Heart left ventricle (tissue), 16 donors: ENCODE measurements at places on chromosomes 1 and 21. TPM values are rescaled to one million over a fixed set of nuclear protein-coding genes. Genes with fewer than 3 reads are reported as not detected.

Gene RNU1-4
- 1,097 TPM for total RNA-seq

DNA sequence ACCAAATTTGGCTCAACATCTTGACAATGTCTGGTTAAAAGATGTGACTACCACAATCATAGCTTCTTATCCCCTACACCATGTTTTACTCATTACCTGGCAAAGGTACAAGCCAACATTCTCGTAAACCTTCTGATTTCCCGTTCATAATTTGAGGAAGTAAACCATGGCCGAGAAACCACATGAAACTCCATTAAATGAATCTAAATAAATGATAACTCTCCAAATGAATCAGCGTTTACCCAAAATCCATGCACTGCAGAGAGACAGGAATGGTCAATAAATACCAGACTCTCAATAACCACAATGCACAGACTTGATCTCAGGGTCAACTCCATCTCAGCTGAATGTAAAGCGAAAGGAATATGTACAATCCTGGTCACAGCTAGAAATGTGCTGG lies 125.2 kb downstream of the TYW3 start:
- DNase-seq = no peak

DNA sequence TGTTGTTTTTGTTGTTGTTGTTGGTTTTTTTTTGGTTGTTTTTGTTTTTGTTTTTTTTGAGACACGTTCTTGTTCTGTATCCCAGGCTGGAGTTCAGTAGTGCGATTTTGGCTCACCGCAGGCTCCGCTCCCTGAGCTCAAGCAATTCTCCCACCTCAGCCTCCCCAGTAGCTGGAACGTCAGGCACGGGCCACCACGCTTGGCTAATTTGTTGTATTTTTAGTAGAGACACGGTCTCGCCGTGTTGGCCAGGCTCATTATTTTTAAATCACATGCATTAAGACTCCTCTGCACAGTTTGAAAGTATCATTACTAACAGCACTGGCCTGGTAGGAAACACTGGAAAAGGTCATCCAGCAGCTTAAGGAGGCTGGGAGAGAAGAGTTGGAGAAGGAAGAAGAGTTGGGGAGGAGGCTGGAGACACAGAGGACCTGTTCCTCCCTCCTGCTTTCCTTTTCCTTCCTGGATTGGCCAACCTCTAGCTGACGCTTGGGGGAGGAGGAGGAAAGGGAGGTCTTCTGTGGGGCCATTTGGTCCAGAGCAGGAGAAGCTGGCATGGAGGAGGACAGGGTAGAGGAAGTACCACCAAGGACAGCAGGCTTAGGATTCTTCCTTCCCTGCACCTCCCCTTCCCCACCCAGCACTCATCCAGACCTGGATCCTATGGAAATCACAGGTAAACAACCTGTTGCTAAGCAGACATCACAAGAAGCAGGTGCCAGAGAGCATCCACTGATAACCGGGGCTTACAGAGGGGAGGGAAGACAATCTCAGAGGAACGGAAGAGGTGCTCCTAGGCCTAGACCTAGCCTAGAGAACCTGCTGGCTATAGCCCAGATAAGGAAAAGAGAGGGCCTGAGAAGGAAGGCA lies 71.9 kb upstream of the GOLT1A start:
- DNase-seq = no peak

- no peak for DNase-seq
Observed at GRCh38 chr21:40200946-40201345, 333.7 kb downstream of the PCP4 start.

DNA sequence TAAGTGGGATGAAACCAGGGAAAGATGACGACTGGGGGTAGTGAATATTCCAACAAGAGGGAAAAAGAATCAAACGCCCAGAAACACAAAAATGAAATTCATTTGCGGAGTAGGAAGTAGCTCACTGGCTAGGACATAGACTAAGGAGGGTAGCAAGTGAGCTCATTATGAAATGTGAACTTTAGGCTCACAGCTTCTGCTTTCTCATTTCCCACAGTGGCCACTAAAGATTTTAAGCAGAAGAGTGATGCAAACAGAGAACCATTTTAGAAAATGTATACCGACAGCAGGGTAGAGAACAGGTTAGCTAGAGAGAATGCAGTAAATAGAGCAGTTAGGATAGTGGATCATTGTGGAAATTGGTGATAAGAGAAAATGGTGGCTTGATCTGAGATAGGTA lies 3.5 kb downstream of the CD48 start:
- DNase-seq = no peak

Gene TFF1
- total RNA-seq = not detected

Gene EPHA10
- not detected for total RNA-seq

Gene SELL
- total RNA-seq = 1.4 TPM

GRCh38 chr1:71240656-71241055 lies 159.8 kb upstream of the ZRANB2 start:
- DNase-seq = no peak

Gene KPNA6
- total RNA-seq = 99.2 TPM

- no peak for DNase-seq
Observed at GRCh38 chr1:153944005-153944826, 2.3 kb downstream of the DENND4B start.

Gene GBP2
- total RNA-seq = 86.8 TPM

DNA sequence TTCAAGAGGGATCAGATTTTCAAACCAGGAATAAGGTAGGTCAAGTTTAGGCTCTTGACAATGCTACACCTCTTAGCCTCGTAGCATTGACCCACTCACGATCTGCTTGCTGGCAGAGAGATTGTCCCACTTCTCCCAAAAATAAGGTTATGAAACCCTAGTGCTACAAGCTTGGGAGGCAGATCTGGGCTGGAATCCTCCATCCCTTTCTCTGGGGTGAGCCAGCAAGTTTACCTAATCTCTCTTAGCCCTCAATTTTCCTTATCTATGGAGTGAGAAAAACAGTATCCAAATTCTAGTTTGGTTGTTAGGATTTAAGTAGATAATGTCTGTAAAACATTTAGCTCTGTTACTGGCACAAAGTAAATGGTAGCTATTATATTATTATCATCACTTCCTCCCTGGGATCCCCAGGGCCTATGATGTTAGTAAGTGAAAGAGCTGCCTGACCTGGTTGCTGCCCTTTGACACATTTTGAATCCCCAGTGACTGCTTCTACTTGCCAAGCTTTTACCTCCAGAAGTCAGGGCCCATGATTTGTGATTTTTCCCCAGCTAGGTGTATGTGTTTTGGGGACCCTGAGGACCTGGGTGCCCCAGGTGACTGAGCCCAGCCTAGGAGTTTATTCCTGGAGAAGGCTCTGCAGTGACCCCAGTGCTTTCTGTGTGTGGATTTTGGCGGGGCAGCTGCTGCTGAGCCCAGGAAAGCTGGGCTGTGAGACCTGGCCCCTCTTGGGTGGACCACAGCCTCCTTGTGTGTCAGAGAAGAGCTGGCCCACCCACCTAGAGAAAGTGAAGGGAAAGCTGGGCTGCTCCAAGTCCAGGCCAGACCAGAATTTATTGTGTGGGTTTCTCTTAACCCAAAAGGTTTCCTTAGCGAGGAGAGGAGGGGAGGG lies 48.2 kb upstream of the VANGL1 start:
- DNase-seq = no peak

Gene HTR6
- total RNA-seq = not detected

DNA sequence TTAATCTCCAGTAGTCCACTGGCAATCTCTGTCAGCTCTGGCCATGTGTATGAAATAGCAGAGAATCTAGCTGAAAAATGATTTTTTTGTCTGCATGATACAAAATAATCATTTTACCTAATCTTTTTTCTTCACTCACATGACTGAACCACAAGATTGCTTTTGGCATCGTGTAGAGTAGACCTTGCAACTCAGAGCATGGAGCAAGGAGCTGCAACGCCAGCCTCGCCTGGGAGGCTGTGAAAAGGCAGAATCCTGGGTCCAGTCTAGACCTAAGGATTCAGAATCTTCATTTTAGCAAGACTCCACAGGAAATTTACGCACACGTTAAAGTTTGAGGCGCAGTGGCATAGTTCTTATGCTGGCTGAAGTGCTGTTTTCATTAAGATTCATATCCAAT lies 40.2 kb downstream of the TOMM20 start:
- no peak for DNase-seq

DNA sequence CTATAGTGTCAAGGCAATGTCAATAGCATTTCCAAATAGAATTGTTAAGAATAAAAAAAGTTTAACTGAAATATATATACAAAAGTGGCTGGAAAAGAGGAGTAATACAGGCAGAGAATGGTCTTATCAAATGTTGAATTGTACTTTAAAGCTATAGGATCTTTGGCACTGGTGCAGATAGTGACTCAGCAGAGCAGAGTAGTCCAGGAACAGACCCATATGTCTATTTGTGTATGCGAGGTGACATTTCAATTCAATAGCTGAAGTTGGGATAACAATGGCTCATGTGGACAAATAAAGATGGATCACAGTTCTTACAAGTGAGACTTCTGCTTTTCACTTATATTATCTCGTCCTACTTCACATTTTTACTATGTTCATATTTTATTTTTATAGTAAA lies 543.0 kb upstream of the B3GALT2 start:
- no peak for DNase-seq

DNA sequence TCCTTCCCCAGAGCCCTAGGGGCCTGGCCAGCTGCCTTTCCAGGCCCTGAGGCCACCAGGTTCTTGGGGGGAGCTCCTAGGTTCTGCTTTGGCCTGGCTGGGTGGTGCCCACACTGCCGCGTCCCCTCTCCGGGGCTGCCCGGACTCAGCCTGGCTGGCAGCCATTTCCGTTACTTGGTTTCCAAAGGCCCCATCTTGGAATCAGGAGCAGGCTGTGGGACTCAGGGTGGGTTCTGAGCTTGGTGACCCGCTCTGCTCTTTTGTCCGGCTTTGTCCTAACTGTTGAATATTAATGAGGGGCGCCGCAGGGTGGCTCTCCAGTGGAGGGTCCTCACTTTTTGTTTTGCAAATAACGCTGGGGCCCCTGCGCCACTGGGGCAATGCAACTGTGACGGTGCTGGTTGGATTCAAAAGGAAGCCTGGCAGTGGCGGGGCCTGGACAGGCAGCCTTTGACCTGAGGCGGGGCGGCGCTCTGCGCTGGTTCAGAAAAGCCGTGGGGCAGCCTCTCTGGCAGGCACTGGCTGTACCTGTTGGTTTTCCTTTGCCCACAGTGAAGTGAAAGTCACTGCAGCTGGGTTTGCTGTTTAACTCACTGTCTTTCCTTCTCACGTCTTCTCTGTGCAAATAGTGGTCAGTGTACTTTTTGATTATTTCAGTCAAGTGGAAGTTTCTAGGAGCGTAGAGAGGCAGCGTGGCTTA lies 20.2 kb downstream of the SKI start:
- no peak for DNase-seq
